T47D (cell line): ENCODE measurements at places on chromosomes 16 and 17.

DNA sequence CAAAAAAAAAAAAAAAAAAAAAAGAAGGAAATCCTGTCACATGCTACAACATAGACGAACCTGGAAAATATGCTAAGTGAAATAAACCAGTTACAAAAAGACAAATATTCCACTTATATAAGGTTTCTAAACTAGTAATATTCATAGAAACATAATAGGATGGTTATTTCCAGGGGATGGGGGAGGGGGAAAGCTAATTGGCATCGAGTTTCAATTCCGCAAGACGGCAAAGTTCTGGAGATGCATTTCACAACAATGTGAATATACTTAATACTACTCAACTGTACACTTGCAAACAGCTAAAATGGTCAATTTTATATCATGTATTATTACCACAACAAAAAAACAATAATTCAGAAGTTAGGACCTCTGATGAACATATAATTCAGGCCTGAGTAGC lies 37.9 kb upstream of the ABCA9 start:
- no peak for DNase-seq

DNA sequence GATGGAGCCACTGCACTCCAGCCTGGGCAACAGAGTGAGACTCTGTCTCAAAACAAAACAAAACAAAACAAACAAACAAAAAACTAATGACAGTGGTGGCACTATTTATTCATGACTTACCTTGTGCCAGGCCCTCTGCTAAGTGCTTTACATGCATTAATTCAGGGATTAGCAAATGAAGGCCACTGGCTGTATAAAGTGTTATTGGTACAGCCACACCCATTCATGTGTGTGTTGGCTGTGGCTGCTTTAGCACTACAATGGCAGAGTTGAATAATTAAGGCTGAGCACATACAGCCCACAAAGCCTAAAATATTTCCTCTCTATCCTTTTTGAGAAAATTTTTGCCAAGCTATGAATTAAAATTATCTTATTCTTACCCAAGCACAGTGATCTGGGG lies 531.8 kb upstream of the CDH5 start:
- no peak for DNase-seq

- DNase-seq = no peak
These were observed 129.1 kb downstream of the AIPL1 start for GRCh38 chr17:6305613-6306360.

DNA sequence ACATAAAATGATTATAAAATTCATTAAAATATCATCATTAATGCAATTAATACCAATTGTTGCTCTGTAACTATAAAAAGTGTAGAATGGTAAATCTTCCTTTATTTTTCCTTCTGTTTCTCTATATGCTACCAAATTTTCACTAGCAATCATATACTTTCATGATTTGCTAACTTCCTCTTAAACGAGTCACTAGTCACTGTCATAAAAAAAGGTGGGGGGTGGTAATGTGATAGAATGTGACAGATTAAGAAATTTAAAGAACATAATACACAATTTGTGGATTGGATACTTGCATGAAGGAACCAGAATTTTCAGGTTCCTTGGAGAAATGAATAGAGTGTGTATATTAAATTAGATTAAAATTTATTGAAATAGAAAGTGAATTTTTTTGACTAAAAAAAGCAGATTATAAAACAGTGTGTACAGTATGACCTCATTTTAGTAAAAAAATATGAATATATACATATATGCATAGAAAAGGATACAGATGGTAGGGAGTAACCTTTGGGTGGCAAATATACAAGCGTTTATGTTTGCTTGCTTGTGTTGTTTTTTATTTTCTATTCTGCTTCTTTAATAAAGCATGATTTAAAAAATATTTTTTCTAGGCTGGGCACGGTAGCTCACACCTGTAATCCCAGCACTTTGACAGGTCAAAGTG lies 56.7 kb upstream of the C17orf78 start:
- DNase-seq = no peak

DNA sequence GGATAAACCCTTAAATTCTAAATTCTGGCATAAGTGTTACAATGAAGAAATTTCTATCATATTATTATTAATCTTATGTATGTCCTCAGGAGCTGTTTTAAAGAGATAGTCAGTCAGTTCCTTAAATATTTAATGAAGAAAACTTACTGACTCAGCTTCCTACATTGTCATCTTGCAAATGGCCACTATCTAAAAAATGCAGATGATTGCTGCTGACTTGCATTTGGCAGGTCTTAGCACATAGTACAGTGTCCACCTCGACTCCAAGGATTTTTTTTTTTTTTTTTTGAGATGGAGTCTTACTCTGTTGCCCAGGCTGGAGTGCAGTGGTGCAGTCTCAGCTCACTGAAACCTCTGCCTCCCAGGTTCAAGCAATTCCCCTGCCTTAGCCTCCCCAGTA lies 55.1 kb upstream of the CORO6 start:
- no peak for DNase-seq

DNA sequence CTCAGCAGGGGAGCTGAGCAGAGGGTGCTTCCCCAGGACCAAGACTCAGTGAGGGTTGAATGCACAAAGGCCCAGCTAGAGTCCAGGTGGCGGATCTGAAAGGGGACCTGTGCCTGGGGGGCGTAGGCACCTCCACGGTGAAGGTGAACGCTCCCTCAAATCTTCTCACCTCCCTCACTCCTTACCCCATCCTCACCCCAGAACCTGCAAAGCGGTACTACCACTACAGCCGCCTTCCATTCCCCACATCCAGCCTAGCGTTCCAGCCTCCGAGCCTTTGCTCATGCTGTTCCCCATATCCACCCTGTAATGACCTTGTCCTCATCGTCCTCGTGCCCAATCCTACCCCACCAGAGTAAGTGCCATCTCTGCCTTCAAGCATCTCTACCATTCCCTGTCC lies 30.6 kb downstream of the TRPV3 start:
- DNase-seq = no peak

- DNase-seq = no peak
These were observed 25.6 kb upstream of the MAP2K6 start for GRCh38 chr17:69388822-69389442.
